SW480 (cell line): ENCODE measurements at places on chromosomes 4 and X.

GRCh38 chr4:15434091-15434490, 6.3 kb downstream of the C1QTNF7 start:
- DNase-seq, result no peak

- DNase-seq, result no peak
These were observed 46.8 kb upstream of the ELF2 start for GRCh38 chr4:139223682-139224317.

DNA sequence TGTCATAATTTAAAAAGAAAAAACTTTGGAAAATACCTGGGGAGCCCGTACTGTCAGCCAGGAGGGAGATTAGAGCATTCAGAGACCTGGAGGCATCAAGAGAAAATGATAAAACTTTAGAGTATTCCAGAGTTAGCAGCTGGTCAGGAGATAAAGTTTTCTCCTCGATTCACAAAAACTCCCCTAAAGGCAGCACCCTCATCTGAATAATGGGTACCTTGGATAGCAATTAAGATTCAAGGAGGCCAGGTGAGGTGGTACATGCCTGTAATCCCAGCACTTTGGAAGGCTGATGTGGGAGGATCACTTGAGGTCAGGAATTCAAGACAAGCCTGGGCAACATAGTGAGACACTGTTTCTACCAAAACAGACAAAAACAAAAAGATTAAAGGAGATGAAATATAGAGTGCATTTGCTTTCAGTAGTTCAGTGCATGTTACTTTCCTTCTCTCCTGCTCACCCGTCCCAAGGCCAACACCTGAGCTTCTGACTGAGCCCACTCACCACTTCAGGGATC, 18.6 kb upstream of the RAB40A start:
- DNase-seq, result no peak

- peak; percentile 14 for DNase-seq
These were observed 209.7 kb downstream of the CEP135 start for GRCh38 chr4:56158483-56158882.

- no peak for DNase-seq
These were observed 868.3 kb downstream of the RAB28 start for GRCh38 chr4:12615822-12616221.

DNA sequence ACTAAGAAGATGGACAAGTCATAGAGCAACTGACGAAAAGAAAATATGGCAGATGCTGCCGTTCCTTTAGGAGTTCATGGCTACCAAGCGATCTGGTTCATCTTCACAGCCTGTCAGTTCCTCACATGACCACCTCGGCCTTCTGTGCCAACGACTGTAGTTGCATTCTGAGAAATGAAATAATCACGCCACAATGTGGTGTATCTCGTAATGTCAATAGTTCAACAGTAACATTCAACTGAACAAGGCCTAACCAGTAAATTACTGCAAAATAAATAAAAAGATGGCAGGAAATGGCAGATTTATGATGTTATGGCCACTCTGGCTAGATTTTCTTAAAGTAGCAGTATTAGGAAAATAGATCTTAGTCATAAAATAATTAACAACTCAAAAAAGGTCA, 4.4 kb downstream of the GPRIN3 start:
- no peak for DNase-seq

GRCh38 chr4:130479020-130479419, 1383.1 kb downstream of the C4orf33 start:
- no peak for DNase-seq

- DNase-seq, result no peak
These were observed 32.0 kb upstream of the MTMR8 start for GRCh38 chrX:64427281-64427680.

DNA sequence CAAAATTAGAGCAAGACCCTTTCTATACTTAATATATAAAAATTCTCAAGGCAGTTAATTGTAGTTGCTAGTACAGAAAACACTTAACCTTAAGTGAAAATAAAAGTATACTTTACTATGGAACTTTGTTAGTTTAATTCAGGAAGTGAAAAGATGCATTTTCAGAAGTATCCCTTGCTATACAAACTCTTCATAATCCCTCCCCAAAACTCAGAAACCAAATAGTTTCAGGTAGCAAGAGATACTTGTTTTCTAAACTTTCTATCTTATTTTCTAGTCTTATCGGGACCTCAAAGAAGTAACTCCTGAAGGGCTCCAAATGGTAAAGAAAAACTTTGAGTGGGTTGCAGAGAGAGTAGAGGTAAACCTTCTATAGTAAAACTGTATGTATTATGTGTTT, 14.3 kb downstream of the PAICS start:
- no peak for DNase-seq

DNA sequence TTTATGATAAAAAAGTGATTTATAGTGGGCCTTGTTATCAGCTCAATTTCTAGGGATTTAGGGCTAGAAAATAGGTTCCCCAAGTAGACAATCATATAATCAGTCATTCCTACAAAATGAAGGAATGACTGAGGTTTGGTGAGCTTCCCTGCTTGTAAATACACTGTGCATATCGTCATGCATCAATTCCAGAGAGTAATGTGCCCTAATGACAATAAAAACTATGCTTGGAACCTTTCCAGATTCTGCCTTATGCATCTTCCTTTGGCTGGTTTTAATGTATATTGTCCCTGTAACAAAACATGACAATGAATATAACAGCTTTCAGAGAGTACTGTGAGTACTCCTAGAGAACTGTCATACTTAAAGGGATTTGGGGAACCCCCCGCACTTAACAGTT, 1310.9 kb downstream of the PCDH7 start:
- DNase-seq, result no peak

DNA sequence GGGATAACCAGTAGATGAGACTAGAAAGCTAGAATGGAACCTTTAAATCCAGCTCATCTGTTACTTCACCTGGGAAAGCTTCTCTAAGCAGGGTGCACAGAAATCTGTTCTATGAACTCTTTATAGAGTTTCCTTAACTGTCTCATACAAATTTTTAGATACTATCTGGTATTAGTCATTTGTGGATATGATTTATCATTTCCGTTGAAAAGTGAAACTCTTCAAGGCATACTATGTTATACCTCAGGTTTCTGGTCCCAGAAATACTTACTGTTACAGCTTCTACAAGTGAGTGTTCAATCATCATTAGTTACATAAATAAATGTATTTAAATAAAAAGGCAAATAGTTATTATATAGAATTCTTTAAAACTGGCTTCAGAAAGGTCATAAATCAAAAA, 298.3 kb upstream of the AGA start:
- DNase-seq, result no peak

DNA sequence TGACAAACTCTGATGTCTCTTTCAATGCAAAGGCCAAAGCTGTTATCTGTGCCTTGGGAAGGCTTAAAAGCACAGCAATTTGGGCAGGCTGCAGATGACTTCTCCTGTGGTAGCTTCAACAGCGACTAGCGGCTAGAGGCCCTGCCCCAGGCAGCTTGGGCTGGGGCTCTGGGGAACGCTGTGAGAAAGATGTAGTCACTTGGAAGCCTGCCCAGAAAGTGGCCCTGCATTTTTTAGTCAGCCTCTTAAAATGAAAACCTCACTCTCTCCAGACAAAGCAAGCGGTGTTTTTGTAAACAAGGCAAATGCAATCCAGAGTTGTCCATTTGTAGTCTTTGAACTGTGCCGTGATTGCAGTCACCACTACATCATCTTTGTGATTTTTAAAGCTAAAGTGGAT, 27.5 kb downstream of the PCYT1B start:
- DNase-seq, result peak; percentile 2

- no peak for DNase-seq
These were observed 135.5 kb downstream of the AMMECR1 start for GRCh38 chrX:110182362-110182761.

- DNase-seq, result no peak
These were observed 8.1 kb downstream of the ENPEP start for GRCh38 chr4:110484029-110484428.

DNA sequence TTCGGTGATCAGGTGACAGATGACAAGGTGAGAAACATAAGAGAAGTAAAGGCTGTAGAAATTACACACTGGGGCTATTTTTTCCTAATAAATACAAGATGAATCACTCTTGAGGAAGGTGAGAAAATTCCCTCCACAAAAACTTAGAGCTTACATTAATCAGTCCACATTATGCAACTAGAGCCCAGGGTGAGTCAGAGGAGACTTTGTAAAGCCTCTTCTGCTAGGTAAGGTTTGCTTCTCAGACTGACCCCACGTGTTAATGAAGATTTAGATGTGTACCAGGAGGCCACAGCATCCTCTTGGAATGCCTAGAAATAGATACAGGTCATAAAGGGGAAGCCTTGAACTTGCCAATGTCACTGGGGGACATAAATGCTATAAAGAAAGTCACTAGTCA, 396.0 kb upstream of the SMIM31 start:
- DNase-seq, result no peak

DNA sequence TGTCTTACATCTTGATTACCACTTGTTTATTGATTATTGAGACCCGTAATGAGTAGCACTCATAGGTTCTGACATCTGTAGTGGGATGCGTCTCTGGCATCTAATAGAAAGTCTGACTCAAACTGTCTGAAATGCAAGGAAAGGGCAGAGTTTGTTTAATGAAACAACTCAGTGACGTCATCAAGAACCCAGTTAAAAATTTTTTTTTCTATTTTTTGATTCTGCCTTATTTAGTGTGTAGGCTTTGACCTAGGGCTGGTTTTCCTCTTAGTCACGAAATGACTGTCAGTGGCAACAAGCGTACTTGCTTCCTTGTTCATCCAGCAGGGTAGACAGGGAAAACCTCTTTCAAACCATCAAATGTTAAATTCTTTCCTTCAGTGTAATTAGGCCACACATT, 3.1 kb upstream of the CDKL5 start:
- no peak for DNase-seq

DNA sequence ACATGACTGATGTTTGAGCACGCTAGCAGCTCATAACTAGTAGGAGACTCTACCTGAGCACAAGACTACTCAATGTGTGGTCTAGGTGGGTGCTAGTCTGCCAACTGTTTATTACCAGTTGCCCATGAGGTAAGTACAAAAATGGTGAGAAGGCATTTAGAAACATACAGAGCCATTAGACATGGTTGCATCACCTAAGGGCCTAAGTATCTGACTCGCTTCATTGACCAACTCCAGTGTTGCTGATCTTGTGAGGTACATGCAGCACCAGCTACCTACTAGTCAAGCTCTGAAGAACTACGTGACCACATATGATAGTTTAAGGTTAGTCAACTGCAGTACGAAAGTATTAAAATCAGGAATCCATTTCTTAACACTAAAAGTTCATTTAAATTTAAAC, 39.9 kb downstream of the APBB2 start:
- no peak for DNase-seq

- no peak for DNase-seq
These were observed 39.5 kb downstream of the ZNF518B start for GRCh38 chr4:10417740-10418139.

GRCh38 chr4:101556842-101557241, 209.5 kb upstream of the PPP3CA start:
- DNase-seq, result no peak

- no peak for DNase-seq
These were observed 109.1 kb downstream of the EPHA5 start for GRCh38 chr4:65561164-65561563.

- no peak for DNase-seq
These were observed 779.1 kb upstream of the HTR2C start for GRCh38 chrX:113804819-113805218.

- no peak for DNase-seq
These were observed 88.1 kb downstream of the SPANXN3 start for GRCh38 chrX:143429131-143429530.

DNA sequence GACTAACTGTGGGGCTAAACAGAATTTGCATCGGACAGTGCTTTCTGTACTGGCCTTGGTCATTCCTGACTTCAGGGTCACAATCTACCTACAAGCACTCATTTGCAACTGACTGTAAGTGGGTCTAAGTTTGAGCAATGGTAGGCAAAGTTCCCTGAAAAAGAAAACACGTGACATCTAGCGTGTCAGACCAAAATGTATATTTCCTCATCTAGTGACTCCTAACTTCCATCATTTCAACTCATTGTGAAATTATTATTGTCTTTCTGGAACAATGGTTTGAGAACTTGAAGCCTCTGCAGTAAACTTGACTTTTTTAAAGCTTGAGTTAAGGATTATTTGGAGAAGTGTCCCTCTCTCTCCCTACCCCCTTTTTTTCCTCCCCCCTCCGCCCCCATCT, 113.6 kb downstream of the MID1 start:
- DNase-seq, result no peak

DNA sequence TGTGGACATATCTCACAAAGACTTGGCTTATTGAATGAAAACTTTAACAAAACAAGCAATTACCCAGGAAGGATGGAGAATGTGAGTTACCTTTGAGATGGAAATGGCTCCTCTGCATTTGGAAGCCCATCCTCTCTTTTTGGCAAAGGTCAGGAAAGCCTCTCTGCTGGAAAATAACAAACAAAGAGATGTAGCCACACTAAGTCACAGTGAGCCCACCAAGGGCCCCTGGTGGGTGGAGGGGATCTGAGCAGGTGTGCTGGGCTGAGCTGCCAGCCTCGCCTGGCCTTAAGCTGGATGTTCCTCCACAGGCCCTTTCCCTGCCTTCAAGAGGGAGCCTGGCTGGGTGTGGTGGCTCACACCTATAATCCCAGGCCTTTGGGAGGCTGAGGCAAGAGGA, 269.2 kb downstream of the HNRNPD start:
- DNase-seq, result no peak

DNA sequence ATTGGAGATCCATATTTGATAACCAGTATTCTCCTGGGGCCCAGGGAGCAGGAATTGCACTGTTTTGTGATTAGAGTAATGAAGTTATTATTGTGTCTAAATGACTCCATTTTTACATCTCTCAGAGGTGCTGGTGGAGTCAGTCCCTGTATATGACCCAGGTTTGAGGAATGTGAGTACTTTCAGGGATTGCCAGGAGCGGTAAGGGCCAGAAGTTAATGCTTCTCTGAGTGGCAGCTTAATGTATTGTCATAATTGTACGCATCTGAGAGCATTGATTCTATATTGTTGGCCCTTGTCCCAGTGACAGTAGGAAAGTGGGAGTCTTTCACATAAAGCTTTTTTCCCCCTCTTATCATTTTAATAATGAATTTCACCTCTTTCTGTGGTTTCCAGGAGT, 146.2 kb downstream of the GATB start:
- no peak for DNase-seq

DNA sequence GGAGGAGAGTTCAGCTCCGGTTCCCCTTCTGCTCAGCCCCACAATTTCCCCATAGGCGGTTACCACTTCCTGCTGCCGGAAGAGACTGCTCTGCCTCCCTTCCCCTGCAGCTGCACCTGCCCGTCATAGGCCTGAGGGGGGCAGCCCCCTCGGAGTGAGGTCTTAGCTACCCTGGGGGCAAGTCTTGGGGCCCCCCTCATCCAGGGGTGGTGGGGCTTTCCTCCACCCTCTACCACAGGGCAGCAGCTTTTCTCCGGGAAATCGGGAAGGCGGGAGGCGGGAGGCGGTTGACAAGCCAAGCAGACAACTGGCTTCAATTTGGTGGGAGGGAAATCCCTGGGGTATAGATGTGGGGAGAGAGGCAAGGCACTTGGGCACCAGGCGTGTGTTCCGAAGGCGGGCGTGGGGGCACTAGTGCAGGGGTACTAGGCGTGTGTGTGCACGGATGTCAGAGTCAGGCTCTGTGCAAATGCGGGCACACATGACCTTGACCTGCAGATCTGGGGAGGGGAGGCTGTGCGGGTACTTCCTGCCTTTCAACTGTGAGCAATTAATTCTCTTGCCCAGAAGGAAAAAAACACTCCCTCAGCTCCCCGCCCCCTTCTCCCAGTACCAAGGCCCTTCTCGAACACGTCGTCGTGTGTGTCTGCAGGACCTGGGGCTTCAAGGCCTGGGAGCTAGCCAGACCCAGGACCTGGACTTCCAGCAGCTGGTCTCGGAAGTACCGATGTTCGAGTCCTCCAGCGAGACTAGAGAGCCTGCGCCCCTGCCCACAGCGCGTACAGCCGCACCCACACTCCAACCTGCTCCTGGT, 1.0 kb upstream of the ARHGAP4 start:
- DNase-seq, result peak; percentile 77

- no peak for DNase-seq
These were observed 12.1 kb upstream of the COPS4 start for GRCh38 chr4:83022724-83023450.
